Activated CD4-positive, alpha-beta T cell treated with anti-CD3 and anti-CD28 coated beads, Interleukin-2, amount 10 ng/mL, durations not matched to agents 24 days and 14 days (primary cell): ENCODE measurements at places on chromosomes 11 and 22. TPM values are rescaled to one million over a fixed set of nuclear protein-coding genes. Genes with fewer than 3 reads are reported as not detected.

LARGE1 gene
- 0.47 TPM in 1 of 2 replicates, not detected in the other for total RNA-seq

GAS2 gene
- total RNA-seq: 1.4 and 2.0 TPM in 2 replicates

FKBP2 gene
- total RNA-seq: 28.8 and 30.6 TPM in 2 replicates

CCDC188 gene
- 0.14 TPM in 1 of 2 replicates, not detected in the other for total RNA-seq

GSTT2 gene
- total RNA-seq: 0.42 TPM in 1 of 2 replicates, not detected in the other

FSHB gene
- total RNA-seq: not detected in 2 replicates

DEFB131B gene
- not detected in 2 replicates for total RNA-seq

GRCh38 chr22:24322522-24322921 is 51.9 kb downstream of the SPECC1L start:
- H3K4me3 ChIP-seq: no peak overlapping the region
- no peak overlapping the region for H3K27ac ChIP-seq
- H3K36me3 ChIP-seq: peaks cover 30% of the 10 kb centered on the region
- no peak for DNase-seq

- H3K4me3 ChIP-seq: peak overlapping the region; percentile 83
- peak overlapping the region; percentile 100 for H3K27ac ChIP-seq
- no peak for DNase-seq
- H3K36me3 ChIP-seq: peaks cover 34% of the 10 kb centered on the region
Observed at GRCh38 chr22:24435861-24436371, 8.5 kb downstream of the ADORA2A start.

DNA sequence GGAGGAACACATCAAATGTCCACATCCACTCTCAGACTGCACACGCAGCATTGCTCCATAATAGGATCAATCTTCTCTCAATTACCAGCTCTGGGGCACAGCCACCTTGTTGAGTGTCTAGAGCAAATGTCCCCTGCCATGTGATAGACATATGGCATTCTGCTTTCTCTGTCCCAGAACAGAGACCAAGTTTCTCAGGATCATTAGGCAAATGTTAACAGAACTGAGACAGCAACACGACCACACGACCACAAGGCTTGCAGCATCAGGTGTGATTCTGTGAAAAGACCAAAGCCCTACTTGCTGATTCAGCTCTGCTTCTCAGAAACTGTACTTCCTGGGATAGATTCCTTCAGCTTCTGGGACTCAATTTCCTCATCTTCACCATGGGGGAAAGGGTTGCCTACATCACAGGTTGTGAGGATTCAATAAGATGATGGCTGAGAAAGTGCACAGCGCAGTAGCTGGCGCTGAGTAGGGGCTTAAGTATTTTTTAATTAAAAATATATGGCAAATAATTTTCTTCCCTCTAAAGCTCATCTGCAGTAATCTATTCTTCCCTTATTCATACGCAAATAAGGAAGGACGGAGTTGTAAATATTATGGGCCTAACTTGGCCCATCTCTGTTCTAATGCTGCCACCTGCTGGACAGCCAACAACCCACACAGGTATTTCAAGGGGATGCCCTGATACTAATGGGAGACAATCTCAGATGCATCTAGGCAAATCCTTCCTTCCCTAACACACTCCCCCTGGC is 54.3 kb upstream of the USP47 start:
- no peak overlapping the region for H3K4me3 ChIP-seq
- H3K36me3 ChIP-seq: no peaks in the 10 kb centered on the region
- no peak overlapping the region for H3K27ac ChIP-seq
- peak; percentile 89 for DNase-seq
